LHCN-M2 (cell line): ENCODE measurements at places on chromosomes 4 and X. TPM values are rescaled to one million over a fixed set of nuclear protein-coding genes. Genes with fewer than 3 reads are reported as not detected.

- no peak for DNase-seq
Measured at GRCh38 chr4:8513931-8514330, 66.3 kb upstream of the GPR78 start.

DNA sequence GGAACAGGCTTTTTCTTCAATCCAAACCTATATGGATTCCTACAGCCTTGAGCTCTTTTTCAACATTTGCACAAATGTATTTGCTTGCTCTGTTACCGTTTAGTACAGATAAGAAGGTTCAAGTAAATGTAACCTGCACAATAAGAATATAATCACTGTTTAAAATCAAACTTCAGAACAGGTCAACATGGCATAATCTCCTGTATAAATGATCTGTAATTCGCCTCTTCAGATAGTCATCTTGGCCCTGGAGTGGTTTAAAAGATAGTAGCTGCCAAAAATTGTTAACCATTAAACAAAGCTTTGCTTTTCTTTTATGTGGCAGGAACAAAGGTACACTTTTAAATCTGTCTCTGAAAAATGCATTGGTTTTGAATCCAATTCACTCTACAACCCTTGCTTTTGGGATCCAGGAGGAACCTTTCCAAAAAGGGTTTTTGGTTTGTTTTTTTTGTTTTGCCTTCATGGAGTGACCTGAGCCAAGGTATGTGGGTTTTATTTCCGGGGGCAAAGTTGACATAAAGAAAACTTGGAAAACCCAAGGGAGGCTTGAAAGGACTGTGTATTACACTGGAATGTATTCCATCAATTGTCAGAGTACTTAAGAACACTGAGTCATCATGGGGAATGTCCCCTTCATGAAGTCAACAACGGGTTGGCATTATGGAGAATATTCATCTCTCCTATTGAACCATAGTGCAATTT, 210.4 kb upstream of the HCCS start:
- peak; percentile 58 for DNase-seq

- no peak for DNase-seq
Measured at GRCh38 chr4:90234916-90235547, 107.8 kb downstream of the CCSER1 start.

The SYN1 gene
- total RNA-seq = 0.17 and 0.51 TPM in 2 replicates

The PCYT1B gene
- not detected in 2 replicates for total RNA-seq

DNA sequence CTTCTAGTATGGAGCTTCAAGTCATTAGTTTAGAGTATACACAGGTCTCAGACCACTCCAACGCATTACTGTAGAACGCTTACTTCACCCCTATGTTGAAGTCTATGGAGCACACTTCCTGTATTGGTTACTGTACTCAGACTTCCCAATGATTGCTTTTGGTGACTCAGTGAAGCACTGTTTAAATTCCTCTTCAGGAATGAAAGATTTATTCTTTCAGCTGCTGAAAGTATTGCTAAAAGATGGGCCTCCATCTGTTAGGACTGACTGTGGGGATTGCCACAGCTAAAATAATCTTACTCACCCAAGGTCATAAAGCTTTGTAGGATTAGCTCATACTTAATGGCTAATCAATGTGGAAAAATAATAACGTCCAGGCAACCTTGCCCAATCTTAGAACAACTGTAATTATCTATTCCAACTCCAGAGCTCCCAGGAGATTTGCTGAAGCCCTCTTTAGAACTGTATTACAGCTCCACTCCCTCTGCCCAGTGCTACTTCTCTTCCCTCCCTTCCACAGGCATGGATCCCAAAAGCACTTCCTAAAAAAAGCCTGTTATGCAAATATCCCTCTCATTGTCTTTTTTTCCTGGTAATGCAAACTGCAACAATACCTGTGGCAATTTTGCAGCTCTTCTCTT, 281.9 kb upstream of the HS3ST1 start:
- peak; percentile 71 for DNase-seq

The PABPC5 gene
- total RNA-seq = 2.2 and 3.7 TPM in 2 replicates

The RHOH gene
- 0.75 and 0.90 TPM in 2 replicates for total RNA-seq

DNA sequence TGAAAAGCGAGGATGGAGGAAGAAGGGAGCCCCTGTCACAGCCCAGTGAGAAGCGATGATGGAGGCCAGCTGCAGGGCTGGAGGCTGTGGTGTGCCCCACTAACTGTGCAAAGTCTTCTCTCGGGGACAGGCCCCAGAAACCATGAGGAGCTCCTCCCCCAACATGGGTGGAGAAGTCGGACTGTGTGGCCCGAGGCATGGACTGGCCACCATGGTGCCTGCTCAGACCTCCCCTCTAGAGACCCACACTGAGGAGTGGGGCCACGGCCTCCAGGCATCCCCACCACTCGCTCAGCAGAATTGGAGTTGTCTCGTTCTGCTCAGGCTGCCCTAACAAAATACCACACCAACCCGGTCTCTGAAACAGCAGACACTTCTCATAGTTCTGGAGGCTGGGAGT, 12.2 kb upstream of the PDE6B start:
- no peak for DNase-seq

GRCh38 chr4:2248821-2249261, 6.9 kb upstream of the HAUS3 start:
- DNase-seq = no peak

The RTL5 gene
- 1.3 and 1.7 TPM in 2 replicates for total RNA-seq

GRCh38 chrX:8067754-8068462, 103.2 kb downstream of the VCX2 start:
- DNase-seq = no peak

- no peak for DNase-seq
Measured at GRCh38 chr4:74545448-74545847, 100.5 kb downstream of the AREG start.

The PCDH19 gene
- total RNA-seq = not detected in 2 replicates

DNA sequence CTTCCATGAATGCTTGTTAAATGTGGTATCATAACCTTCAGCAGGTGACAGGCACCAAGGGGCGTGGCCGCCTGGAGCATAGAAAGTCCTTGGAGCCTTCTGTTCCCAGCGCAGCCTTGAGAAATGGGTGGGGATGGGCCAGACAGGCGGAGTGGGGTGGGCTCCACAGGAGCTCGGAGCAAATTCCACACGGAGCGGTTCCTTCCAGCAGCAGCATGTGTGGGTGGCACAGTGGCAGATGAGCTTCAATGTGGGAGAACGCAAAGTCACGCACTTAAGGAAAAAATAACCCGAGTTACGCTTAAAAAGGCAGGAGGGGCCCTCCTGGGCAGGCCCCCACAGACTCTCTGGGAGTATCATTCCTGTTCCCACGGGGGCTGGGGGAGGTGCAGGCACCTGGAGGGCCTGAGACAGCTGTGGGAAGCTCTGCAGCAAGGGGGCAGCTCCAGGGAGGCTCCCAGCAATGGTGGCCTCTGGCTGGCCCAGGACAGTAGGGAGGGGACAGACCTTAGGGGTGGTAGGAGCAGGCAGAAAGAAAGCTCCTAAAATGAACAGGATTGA, 15.3 kb downstream of the TMEM271 start:
- DNase-seq = no peak

- no peak for DNase-seq
Measured at GRCh38 chr4:54102531-54103106, 2.7 kb downstream of the GSX2 start.

The MCF2 gene
- 1.9 and 3.2 TPM in 2 replicates for total RNA-seq

DNA sequence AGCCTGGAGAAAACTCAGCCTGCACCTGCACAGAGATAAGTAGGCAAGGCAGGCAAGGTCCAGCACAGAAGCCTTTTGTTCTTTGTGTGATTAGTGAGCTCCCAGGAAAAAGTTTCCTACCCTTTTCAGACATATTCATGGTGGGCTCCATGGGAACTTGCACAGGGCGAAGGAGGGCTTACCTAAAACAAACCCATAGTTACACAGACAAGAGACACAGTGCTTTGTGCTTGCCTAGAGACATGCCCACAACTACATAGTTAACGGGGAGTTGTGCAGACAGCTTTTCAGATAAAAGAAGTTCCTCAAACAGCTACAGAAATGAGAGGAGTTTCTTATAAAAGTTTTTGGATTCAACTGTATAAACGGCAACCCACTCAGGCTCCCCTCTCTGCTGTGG, 180.5 kb downstream of the GLUD2 start:
- DNase-seq = no peak

DNA sequence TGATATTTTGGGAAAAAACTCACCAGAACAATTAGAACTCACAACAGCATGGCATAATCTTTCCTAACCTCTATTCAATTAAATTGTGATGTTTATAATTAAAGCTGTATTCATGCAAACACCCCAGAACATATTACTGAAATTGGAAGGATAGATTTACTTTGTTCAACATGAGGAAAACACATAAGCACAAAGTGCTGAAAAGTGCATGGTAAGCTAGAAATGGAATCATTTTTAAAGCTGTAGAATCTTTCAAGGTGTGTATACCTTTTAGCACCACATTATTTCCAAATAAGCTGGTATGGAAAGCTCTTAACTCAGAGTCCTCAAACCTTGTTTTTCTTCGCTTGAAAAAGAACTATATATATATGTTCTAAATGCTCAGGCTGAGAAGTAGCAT, 90.8 kb upstream of the NAP1L5 start:
- no peak for DNase-seq

DNA sequence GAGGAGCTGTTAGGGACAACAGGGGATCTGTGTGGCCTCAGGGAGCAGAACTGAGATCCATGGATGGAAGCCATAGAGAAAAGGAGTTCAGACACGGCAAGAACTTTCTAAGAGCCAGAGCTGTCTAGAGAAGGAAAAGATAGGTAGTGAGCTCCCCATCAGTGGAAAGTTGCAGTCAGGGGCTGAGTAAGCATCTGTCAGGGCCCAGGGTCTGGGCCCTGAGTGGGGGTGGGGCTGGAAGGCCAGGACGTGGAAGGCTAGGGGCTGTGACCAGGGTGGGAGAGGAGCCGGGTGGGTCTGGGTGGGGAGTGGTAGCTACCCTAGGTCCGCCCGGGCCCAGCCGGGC, 324 bp upstream of the MSN start:
- no peak for DNase-seq

DNA sequence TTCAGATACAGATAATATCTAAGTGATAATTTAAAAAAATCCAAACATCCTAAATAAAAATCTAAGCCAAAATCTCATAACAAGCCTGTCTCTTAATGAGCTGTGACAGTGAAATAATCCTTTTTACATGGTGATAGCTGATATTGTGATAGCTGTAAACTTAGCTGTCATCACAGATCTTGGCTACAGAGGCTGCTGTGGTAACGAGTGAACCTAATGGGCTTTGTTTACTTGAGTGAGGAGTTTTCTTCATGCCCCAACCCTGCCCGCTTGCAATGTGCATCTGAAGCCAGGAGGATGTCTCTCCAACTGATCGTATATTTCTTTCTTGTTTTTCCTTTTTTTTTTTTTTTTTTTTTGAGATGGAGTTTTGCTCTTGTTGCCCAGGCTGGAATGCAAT, 41.5 kb upstream of the YTHDC1 start:
- no peak for DNase-seq

DNA sequence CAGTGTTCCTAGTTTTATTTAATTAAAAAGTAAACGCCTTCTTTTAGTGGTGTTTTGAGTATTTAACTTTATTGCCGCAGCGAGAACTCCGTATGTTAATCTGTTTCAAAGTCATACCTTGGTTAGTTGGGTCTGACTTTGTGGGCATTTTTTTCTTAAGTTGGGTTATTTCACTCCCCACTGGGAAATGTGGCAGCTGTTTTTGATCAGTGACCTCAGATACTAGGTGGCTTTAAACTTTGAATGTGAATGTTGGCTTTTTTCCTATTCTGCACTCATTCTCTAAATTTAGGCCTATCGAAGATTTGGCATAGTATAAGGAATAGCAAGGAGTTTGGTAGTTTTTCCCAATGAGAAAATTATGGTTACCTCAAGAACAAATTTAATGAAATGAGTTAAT, 85.9 kb downstream of the FIP1L1 start:
- peak; percentile 26 for DNase-seq

GRCh38 chr4:153623491-153623890, 60.6 kb upstream of the TLR2 start:
- DNase-seq = no peak

GRCh38 chr4:122701965-122702364, 30.5 kb upstream of the BBS12 start:
- no peak for DNase-seq

DNA sequence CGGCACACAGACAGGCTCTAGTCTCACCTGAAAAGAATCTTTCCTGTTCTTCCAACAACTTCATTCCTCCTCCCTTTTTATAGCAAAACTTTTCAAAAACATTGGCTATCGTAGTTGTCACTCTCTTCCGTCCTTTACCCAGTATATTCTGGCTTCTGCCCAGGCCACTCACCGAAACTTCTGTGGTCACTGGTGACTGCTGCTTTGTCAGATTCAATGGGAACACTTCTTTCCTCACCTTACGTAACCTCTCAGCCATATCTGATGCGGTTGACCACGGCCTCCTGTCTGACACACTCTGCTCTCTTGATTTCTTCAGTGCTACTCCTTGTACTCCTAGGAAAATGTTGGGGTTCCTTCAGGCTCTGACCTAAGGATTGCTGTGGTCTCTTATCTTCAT, 9.2 kb upstream of the RNF150 start:
- no peak for DNase-seq
